Prostate gland (tissue), 2 donors: ENCODE measurements at places on chromosomes 5 and 9. TPM values are rescaled to one million over a fixed set of nuclear protein-coding genes. Genes with fewer than 3 reads are reported as not detected.

The ACTBL2 gene
- not detected for total RNA-seq

The POC5 gene
- 12.1 TPM for total RNA-seq

The TLE4 gene
- total RNA-seq = 9.7 TPM

The PCDHGB1 gene
- 3.9 TPM for total RNA-seq

The ZNF879 gene
- total RNA-seq = 6.6 TPM

The PRR7 gene
- total RNA-seq = 8.7 TPM

The PFN3 gene
- not detected for total RNA-seq

The SLC4A9 gene
- not detected for total RNA-seq

The DNAJC18 gene
- 11.5 TPM for total RNA-seq

DNA sequence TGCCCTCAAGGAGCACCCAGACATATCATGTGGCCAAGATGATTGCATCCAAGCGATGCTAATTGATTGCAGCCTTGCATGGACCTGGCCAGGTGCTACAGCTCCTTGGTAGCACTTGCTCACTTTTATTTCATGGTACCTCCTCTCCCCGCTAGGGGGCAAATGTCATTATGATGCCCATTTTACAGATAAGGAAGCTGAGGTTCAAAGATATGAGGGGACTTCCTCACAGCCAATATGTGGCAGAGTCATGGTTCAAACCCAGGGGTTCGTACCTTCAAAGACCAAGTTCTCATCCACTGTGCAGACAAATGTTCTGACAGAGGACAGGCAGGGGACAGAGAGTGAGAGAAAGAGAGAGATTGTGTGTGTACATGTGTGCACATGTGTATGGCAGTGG is 21.9 kb upstream of the KCNMB1 start:
- no peak overlapping the region for H3K27ac ChIP-seq
- H3K4me3 ChIP-seq = no peak overlapping the region
- no peaks in the 10 kb centered on the region for H3K4me1 ChIP-seq

DNA sequence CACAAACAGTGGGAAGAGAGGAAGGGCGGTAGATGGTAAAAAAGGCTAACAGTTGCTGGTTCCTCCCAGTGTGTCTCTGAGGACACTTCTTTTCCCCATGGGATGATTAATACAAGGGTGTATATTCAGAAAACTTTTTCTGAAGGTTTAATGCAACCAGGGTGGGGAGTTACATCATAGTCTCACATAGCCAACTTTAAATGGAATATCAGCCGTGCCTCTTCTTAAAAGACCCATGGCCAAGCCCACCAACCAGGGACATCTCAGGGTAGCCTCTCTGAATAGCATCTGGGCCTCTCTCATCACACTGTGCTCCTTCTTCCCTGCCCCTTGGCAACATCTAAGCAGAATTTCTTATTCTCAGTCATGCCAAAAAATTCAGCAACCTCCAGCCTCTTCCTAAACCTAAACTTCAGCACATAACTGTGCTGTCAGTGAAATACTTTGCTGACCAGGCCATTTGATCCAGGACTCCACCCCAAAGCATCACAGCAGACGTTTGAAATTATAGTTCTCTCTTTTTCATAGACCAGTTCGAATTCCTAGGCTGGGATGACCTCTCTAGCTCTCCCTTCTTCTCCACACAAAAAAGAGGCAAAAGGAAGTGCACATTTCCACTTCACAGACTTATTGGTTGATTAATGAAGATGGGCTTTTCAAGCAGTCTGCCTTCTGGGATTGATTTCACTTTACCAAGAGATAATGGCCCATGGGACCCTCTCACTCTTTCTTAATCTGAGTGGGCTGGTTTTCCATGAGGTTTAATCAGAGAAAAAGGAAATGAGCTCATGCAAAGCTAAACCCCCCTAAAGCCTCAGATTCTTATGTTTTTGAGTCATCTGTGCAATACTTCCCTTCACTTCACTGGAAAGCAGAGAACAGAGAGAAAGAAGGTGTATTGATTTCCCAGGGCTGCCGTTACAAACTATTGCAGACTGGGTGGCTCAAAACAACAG is 85.1 kb upstream of the RAI14 start:
- H3K27ac ChIP-seq = no peak overlapping the region
- no peaks in the 10 kb centered on the region for H3K4me1 ChIP-seq
- no peaks in the 10 kb centered on the region for H3K27me3 ChIP-seq
- DNase-seq = no peak
- H3K4me3 ChIP-seq = no peak overlapping the region

DNA sequence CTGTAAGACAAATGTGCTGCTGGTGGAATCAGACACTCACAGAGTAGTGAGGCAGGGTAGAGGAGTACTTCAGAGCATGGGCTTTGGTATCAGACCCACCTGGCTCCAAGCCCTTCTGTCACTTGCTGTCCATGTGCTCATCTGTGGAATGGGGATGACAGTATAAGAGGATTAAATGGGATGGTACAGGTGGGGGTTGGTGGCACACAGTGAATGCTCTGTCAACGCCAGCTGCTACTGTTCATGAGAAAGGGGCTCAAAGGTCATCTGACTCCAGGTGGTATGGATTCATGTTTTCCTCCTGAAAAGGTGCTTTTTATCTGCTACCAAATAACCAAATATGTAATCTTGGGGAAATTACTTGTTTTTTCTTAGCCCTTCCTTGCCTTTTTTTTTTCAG is 23.0 kb upstream of the PPARGC1B start:
- no peaks in the 10 kb centered on the region for H3K4me1 ChIP-seq
- no peak overlapping the region for H3K4me3 ChIP-seq
- H3K27ac ChIP-seq = no peak overlapping the region
- H3K27me3 ChIP-seq = no peaks in the 10 kb centered on the region
- DNase-seq = no peak

DNA sequence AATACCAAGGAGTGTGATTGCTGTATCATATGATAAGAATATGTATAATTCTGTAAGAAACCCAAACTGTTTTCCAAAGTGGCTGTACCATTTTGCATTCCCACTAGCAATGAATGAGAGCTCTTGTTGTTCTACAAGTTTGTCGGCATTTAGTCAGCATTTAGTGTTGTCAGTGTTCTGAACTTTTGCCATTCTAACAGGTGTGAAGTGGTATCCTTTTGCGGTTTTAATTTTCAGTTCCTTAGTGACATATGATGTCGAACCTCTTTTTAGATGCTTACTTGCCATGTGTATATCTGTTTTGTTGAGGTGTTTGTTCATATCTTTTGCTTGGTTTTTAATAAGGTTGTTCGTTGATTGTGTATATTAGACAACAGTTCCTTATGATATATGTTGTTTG is 296.3 kb upstream of the IZUMO3 start:
- H3K36me3 ChIP-seq = no peaks in the 10 kb centered on the region
- no peak overlapping the region for H3K27ac ChIP-seq

DNA sequence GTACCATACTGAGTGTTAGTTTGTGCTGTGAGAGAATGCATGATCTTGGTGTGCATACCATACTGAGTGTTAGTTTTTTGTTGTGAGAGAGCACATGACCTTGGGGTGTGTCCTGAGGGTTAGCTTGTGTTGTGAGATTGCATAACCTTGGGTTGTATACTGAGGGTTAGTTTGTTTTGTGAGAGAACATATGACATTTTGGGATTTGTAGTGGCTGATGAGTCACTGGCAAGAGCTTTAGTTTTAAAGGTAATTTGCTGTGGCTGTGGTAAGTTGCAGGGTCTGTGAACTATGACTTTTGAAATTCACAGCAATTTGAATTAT is 1068.3 kb upstream of the EDIL3 start:
- H3K4me1 ChIP-seq = no peaks in the 10 kb centered on the region
- no peaks in the 10 kb centered on the region for H3K27me3 ChIP-seq
- no peak overlapping the region for H3K4me3 ChIP-seq
- no peaks in the 10 kb centered on the region for H3K36me3 ChIP-seq
- no peak for DNase-seq

DNA sequence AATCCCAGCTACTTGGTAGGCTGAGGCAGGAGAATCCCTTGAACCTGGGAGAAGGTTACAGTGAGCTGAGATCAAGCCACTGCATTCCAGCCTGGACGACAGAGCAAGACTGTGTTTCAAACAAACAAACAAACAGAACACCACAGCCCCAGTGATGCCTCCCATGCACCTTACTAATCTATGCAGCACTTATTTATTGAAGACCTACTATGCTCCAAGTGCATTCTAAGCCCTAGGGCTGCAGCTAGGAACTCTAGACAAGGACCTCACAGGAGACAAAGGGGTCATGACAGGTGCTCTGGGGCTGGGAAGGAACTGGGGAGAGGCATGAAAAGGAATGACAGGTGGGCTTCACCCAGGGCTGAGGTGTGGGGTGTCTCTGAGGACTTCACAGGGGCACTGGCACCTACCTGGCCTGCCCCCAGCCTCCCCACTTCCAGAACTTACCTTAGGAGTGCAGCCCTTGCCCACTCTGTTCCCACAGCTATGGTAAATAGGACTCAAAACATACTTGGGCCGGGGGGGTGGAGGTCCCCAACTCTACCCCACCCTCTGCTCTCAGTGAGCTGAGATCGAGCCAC is 69.4 kb downstream of the C9orf50 start:
- H3K27ac ChIP-seq = no peak overlapping the region
- H3K4me1 ChIP-seq = no peaks in the 10 kb centered on the region
- DNase-seq = no peak
- H3K27me3 ChIP-seq = no peaks in the 10 kb centered on the region

DNA sequence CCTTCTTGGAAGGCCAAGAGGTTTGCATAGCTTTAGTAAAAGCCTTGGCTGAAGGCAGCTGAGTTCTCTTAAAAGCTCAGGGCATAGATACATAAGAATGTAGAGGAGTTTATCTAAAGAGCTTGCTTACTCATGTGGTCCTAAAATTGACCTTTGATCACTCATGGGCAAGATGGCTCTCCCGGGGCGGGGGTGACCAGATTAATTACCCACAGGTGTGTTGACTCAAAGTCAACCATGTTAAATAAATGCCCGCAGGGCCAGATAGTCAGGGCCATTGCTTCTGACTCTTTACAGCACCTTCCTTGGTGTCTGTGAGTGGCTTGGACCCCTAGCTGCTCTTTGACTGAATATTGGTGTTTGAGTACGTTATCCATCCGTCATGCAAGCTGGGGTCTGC is 33.1 kb upstream of the GHR start:
- H3K4me3 ChIP-seq = no peak overlapping the region
- no peaks in the 10 kb centered on the region for H3K4me1 ChIP-seq
- no peak overlapping the region for H3K27ac ChIP-seq
- no peaks in the 10 kb centered on the region for H3K27me3 ChIP-seq
- H3K36me3 ChIP-seq = no peaks in the 10 kb centered on the region

DNA sequence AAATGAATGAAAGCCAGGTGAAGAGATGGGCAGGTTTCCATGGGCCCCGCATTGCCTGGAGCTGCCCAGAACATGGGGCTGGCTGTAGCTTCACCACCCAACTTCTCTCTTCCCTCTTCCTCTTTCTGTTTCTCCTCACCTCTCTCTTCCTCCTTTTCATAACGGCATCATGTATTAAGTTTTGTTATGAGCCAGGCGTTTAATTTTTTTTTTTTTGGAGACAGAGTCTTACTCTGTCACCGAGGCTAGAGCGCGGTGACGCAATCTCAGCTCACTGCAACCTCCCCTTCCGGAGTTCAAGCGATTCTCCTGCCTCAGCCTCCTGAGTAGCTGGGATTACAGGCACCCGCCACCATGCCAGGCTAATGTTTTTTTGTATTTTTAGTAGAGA is 13.0 kb upstream of the SPINK4 start:
- H3K36me3 ChIP-seq = no peaks in the 10 kb centered on the region
- no peak overlapping the region for H3K4me3 ChIP-seq
- no peaks in the 10 kb centered on the region for H3K27me3 ChIP-seq
- no peak for DNase-seq
- no peak overlapping the region for H3K27ac ChIP-seq

DNA sequence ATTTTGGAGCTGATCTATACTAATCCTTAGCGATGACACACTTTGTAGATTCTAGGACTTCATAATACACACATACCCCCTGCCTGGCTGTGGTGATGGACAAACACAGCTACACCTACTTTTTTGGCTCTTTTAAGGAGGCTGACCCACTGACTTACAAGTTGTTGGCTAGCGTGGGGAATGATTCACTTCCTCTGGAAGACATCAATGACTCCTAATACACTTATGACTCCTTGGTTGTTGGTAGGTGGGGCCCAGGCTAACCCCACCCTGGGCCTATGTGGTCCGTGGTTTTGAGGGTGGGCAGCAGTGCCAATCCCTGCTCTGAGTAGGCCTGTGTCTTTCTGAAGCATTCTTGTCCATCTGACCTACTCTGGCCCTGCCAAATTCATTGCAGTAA is 144.4 kb downstream of the SLC12A2 start:
- H3K36me3 ChIP-seq = no peaks in the 10 kb centered on the region
- H3K4me1 ChIP-seq = no peaks in the 10 kb centered on the region
- no peak for DNase-seq
- no peak overlapping the region for H3K27ac ChIP-seq
- H3K4me3 ChIP-seq = no peak overlapping the region
- no peaks in the 10 kb centered on the region for H3K27me3 ChIP-seq

DNA sequence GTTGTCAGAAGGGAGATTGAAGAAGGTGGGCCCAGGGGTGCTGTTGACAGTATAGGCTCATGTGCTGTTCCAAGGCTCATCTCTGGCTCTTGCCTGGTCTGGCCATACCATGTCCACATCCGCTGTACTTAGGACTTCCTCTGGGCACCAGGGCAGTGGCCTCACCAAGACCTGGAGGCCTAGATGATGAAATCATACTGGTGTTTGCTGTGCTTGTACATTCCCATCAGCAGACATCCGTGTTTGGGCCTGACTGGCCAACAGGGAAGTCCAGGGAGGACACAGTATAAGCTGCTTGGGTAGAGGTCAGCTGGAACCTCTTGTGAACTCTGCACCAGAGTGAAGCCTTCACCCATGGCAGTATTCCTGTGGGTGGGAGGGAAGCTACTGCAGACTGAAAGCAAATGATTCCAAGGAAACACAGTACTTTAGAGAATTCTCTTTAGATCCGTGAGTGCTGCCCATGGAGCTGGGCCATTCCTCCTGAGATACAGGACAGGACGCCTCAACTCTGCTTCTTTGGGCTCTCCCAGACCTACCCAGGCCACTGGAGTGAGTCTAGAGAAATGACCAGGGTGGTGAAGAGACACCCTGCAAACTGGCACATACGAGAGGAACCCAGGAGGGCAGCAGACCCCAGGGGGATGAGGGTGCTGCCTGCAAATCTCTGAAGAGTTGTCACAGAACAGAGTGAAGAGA is 22.5 kb downstream of the POLR1E start:
- no peak overlapping the region for H3K4me3 ChIP-seq
- H3K27ac ChIP-seq = no peak overlapping the region
- no peaks in the 10 kb centered on the region for H3K27me3 ChIP-seq
- DNase-seq = no peak

- no peak for DNase-seq
- H3K27ac ChIP-seq = no peak overlapping the region
- no peaks in the 10 kb centered on the region for H3K27me3 ChIP-seq
- H3K4me3 ChIP-seq = no peak overlapping the region
- no peaks in the 10 kb centered on the region for H3K36me3 ChIP-seq
Observed at GRCh38 chr9:89381308-89381609, 63.0 kb downstream of the SECISBP2 start.

DNA sequence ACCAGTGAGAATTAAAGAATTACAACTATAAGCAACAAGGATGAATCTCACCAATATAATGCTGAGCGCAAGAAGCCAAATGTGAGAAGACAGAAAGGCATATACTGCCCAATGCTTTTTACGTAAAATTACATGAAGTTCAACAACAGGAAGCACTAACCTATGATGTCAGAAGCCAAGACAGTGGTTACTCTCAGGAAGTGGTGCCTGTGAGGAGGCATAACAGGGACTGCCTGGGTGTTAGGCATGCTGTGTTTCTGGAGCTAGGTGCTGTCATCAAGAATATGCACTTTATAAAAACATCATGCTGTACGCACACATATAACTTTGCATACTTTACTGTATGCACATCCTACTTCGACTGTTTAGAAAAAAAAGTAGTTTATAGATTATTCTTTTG is 30.1 kb downstream of the FRMD3 start:
- no peaks in the 10 kb centered on the region for H3K27me3 ChIP-seq
- no peak overlapping the region for H3K4me3 ChIP-seq
- DNase-seq = no peak
- H3K27ac ChIP-seq = no peak overlapping the region
